Nephron progenitor cell (in vitro differentiated cells): ENCODE measurements at places on chromosomes 16 and 17.

GRCh38 chr17:30158896-30159625 lies 42.4 kb downstream of the NSRP1 start:
- DNase-seq, result no peak

GRCh38 chr17:58331815-58332777 lies 3.5 kb upstream of the TSPOAP1 start:
- no peak for DNase-seq

DNA sequence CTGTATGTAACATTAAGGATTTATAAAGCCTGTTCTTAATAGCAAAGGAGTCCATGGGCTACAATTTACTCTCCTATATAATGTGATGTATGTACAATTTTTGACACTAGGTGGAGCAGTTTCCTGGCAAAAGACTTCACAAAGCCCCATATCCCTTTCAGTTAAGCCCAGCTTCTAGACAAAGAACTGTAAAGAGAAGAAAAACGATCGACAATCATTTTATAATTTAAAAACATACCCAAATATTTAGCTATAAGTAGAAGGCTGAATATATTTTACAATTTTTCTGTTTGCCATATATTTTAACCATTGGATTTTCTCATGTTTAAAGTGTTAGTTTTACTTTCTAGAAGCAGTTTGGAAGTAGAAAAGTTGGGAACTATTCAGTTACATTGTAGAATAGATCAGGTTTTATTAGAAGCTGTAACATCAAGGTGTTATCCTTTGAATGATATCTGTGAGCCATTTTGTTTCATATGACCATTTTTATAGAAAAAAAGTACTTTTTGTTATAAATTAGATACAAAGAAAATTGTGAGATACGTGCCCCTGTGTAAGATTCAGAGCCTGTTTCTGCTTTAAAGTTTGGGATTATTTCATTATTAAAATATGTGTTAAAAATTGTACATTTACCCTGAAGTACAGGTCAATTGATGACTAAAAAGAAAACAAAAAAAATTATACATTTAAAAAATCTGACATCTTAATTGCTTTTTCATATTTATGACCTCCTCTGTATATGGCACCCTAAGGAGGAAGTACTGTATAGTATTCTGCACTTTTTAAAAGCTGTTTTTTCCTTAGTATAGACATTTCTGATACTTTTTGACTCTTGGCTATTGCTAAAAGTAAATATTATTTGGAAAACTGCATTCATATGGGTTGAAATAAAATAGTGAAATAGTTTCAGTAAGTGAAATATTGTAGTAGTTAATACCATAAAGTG lies 46.3 kb downstream of the VMP1 start:
- peak; percentile 20 for DNase-seq

GRCh38 chr16:228151-228851 lies 948 bp downstream of the LUC7L start:
- no peak for DNase-seq

GRCh38 chr16:77610496-77610895 lies 111.8 kb upstream of the NUDT7 start:
- no peak for DNase-seq

GRCh38 chr17:82729479-82730260 lies 5.7 kb upstream of the FN3K start:
- DNase-seq, result no peak

DNA sequence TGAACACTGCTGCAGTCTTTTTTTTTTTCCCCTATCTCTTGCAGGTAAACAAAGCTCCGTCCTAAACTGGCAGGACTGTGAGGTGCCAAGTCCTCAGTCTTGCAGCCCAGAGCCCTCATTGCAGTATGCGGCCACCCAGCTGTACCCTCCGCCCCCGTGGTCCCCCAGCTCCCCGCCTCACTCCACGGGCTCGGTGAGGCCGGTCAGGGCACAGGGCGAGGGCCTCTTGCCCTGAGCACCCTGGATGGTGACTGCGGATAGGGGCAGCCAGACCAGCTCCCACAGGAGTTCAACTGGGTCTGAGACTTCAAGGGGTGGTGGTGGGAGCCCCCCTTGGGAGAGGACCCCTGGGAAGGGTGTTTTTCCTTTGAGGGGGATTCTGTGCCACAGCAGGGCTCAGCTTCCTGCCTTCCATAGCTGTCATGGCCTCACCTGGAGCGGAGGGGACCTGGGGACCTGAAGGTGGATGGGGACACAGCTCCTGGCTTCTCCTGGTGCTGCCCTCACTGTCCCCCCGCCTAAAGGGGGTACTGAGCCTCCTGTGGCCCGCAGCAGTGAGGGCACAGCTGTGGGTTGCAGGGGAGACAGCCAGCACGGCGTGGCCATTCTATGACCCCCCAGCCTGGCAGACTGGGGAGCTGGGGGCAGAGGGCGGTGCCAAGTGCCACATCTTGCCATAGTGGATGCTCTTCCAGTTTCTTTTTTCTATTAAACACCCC lies 13.8 kb downstream of the IL34 start:
- DNase-seq, result no peak

- DNase-seq, result no peak
These were observed 40.7 kb downstream of the ACTG1 start for GRCh38 chr17:81471818-81472456.

- peak; percentile 62 for DNase-seq
These were observed 581 bp downstream of the PRKCA start for GRCh38 chr17:66302761-66303626.

GRCh38 chr17:36485805-36486203 lies 677 bp upstream of the ZNHIT3 start:
- DNase-seq, result no peak

DNA sequence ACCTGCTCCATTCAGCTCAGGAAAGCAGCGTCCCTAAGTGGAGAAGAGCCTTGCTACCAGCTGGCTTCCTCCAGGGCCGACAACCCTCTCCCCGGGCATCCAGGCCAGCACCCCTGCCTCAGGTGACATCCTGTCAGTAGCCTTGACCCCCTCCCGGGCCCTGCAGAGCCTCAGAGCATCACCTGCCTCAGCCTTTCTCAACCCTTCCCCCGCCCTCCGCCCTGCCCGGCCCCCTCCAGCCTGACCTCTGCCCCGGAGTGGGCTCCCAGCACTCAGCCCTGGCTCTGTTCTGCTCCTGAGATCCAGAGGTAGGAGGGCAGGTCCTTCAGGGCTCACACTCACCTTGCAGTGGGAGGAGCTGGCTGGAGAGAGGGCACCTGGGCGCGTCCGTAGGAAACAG lies 73.8 kb upstream of the METRNL start:
- no peak for DNase-seq

DNA sequence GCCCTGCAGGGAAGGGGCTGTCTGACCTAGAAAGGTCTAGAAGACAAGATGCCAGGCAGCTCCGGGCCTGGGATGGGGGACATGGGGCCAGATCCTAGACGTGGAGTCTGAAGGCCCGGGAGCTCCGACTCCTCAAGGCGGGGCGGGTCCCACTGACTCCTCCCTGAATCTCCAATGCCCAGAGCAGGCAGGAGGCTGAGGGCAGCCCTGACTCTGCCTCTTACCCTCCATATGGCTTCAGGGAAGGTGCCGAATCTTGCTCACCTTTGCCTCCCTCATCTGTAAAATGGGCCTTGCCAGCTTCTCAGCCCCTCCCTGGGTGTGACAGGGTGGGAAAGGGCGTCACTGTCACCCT lies 14.8 kb downstream of the VASN start:
- DNase-seq, result no peak

- no peak for DNase-seq
These were observed 24.8 kb downstream of the SLFN12 start for GRCh38 chr17:35407531-35407930.

DNA sequence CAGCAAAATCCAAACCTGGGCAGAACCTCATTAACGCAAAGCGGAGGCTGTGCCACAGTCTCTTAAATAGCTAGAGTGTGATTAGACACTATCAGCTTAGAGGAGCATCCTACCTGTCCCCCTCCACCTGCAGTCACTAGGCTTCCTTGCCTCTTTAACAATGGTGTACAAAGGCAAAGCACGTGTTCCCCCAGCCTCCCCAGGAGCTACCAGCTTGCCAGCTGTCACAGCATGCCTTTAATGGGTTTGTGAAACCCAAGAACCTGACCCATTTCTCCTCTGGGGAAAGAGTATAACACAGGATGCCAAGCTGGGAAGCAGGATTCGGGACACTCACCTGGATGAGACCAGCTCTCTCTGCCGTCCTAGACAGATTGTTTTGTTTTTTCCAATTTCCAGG lies 37.2 kb upstream of the TBX2 start:
- no peak for DNase-seq

DNA sequence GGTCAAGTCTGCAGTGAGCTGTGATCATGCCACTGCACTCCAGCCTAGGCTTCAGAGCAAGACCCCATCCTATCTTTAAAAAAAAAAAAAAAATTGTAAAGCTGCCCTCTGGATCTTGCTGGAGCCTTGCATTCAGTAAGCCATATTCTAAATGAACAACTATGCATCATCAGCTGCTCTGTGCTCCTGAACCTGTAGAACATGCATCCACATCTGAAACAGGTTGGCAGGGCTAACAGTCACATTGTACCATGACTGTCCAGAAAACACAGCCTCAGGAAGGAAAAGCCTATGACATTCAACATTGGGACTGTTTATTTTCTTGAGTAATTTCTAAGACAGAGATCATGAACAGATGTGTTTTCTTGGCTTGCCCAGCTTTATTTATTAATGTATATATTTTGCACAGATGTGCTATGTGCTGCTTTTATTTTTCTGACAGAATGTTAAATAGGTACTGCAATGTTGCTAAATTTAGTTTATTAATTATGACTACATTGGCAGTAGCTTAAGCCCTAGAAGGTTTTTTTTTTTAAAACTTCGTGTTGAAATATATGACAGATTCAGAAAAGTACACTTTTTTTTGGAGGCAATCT lies 19.8 kb downstream of the ACSF2 start:
- no peak for DNase-seq

- no peak for DNase-seq
These were observed 135.6 kb downstream of the AIPL1 start for GRCh38 chr17:6299275-6299674.

DNA sequence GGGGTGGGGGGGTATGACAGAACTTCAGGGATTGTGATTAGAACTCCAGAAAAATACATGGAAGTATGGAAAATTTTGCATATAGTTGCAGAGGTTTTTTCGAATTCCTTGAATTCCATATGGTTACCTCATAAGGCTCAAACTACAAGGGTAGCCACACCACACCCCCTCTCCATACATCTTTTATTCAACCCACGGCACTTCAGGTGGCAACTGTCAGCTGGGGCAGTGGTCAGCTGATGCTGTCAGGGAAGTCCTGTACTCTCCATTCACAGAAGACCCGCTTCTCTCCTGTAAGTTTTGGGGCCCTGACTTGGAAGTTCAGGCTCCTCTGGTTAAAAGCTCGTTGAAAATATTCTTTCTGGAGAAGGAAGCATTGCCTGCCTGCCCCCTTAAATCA lies 57.5 kb upstream of the CLEC19A start:
- DNase-seq, result no peak

DNA sequence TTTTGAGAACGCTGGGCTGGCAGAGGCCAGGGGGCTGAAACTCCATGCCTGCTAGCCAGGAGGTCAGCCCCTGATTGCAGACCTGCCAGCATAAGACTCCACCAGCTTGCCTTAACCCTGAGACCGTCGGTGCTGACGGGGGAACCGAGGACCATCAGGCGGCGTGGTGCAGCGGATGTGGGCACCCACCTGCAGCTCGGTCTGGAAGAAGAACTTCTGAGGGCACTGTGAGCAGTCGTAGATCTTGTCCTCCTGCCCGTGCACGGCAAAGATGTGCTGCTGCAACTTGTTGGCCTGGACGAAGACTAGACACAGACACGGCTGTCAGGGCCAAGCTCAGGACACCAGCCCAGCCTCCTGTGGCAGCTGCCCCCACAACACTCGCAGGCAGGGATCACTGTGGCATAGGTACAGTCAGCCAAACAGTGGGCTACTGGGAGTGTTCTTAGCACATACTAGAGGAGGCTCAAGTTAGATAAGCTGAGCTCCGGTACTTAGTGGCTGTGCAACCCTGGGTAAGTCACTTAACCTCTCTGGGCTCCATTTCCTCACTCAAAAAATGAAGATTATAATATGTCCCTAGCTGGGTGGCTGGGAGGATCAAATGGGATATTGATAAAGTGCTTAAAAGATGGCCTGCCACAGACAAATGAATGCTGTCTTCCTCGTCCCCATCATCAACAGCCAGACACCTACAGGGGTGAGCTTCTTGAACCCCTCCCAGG lies 150.0 kb downstream of the C16orf78 start:
- no peak for DNase-seq

GRCh38 chr16:55480228-55480655 lies 1.2 kb downstream of the MMP2 start:
- DNase-seq, result peak; percentile 68

- DNase-seq, result no peak
These were observed 2.0 kb upstream of the SPAG7 start for GRCh38 chr17:4969551-4970173.

DNA sequence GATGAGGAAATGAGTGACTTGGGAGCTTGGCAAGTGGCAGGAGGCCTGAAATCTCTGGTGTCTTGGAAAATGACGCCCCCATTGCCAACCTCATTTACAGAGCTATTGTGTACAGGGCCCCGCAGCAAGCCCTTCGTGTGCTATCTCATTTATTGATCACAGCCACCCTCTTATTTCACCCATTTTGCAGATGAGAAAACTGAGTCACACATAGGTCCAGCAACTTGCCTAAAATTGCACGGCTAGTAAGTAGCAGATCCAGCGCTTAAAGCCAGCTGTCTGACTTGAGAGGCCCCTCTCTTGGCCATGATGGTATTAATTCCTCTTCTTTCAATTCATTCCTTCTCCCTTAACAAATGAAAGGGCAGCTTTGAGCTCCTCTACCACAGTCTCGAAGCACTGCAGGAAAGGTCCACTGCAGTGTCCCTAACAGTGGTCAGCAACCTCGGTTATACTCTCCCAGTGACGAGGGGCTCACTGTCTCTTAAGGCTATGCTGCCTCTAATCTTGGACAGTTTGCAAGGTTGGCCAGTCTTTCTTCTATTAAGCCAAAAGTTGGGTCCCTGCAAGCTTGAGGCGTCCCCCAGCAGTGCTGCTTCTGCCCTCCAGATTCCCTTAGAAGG lies 162.2 kb downstream of the COPRS start:
- no peak for DNase-seq

- no peak for DNase-seq
These were observed 65.7 kb downstream of the HLF start for GRCh38 chr17:55330344-55330933.

- DNase-seq, result no peak
These were observed 3.0 kb downstream of the RSAD1 start for GRCh38 chr17:50481648-50482047.

- no peak for DNase-seq
These were observed 9.8 kb upstream of the RNF157 start for GRCh38 chr17:76250141-76250540.

GRCh38 chr17:15409721-15410250 lies 57.6 kb downstream of the CDRT4 start:
- no peak for DNase-seq
